Stimulated activated naive CD4-positive, alpha-beta T cell (primary cell): ENCODE measurements at places on chromosomes 2 and 18.

GRCh38 chr2:147057892-147058490 lies 786.8 kb upstream of the ACVR2A start:
- DNase-seq, result no peak

- DNase-seq, result no peak
These were observed 143.8 kb upstream of the AQP4 start for GRCh38 chr18:27009293-27009692.

GRCh38 chr18:74840492-74841167 lies 243.0 kb downstream of the ZNF407 start:
- no peak for DNase-seq

GRCh38 chr2:100755441-100755840 lies 64.5 kb upstream of the NPAS2 start:
- no peak for DNase-seq

GRCh38 chr18:74963820-74964446 lies 245.0 kb downstream of the PTGR3 start:
- no peak for DNase-seq

- no peak for DNase-seq
These were observed 11.6 kb upstream of the HNMT start for GRCh38 chr2:137952586-137953129.

DNA sequence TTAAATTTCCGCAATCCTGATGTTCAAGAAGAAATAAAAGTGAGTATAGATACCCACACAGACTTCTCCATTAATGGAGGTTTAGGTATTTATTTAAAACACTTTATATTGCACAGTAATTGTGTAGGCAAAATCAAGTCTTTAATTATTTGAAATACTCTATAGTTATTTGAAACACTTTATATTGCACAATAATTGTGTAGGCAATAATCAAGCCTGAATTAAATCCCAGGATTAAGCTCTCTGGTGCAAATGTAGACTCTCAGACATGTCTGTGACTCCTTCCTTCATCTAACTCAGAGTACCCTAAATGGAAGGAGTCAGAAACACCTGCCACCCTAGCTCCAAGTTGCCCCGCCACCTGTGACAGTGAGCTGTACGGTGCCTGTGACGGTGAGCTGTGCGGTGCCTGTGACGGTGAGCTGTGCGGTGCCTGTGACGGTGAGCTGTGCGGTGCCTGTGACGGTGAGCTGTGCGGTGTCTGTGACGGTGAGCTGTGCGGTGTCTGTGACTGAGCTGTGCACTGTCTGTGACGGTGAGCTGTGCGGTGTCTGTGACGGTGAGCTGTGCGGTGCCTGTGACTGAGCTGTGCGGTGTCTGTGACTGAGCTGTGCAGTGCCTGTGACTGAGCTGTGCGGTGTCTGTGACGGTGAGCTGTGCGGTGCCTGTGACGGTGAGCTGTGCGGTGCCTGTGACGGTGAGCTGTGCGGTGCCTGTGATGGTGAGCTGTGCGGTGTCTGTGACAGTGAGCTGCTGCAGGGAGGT lies 11.0 kb downstream of the SLC3A1 start:
- no peak for DNase-seq

DNA sequence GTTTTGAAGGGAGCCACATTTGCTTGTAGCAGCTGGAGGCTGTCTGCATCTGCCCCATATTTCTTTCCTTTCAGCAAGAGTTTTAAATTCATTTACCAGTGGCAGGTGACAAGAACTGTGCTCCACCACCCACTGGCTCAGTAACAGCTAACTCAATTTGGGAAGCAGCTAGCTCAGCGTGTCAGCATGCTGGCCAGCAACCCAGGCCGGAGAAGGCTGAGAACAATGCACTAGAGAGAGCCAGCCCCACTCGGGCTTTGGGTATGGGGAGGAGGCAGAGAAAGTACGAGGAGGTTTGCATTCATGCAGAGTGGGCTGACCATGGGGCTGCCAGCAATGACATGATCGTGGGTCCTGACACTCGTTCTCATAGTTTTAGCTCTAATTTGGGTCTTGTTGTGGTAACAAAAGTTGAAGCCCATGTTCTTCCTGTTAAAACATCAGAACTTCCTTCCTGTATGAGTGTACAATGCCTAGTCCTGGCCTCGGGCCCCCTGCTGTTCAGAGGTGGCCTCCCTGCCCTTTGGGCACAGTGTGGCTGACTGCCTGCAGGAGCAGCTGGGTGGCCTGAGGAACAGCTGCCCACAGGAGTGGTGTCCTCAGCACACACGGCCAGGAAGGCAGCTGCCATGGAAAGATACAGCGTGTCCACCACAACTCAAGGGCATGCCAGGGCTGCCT lies 23.0 kb downstream of the CDC42EP3 start:
- DNase-seq, result no peak

- DNase-seq, result no peak
These were observed 87.7 kb upstream of the LRP1B start for GRCh38 chr2:142218471-142218870.

- DNase-seq, result peak; percentile 11
These were observed 624 bp downstream of the ZNF516 start for GRCh38 chr18:76494231-76495005.

GRCh38 chr2:164850235-164850634 lies 8.6 kb upstream of the COBLL1 start:
- DNase-seq, result no peak

DNA sequence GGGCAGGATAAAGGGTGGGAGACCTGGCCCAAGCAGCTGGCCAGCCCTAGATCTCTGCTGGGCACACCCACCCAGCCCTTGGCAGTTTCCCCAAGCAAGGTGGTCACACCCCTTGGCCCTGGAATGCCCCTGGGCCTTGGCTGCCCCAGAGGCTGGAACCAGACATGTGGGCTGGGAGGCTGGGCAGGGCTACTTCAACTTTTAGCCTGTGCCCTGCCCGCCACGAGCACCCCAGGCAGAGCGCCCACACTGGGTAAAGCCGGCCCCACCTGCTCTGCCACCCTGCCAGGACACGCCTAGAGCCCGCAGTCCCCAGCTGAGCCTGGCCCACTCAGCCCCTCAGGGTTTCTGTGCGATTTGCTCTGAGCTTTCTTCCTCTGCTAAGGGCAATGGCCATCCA lies 119.7 kb upstream of the SMAD2 start:
- DNase-seq, result no peak

DNA sequence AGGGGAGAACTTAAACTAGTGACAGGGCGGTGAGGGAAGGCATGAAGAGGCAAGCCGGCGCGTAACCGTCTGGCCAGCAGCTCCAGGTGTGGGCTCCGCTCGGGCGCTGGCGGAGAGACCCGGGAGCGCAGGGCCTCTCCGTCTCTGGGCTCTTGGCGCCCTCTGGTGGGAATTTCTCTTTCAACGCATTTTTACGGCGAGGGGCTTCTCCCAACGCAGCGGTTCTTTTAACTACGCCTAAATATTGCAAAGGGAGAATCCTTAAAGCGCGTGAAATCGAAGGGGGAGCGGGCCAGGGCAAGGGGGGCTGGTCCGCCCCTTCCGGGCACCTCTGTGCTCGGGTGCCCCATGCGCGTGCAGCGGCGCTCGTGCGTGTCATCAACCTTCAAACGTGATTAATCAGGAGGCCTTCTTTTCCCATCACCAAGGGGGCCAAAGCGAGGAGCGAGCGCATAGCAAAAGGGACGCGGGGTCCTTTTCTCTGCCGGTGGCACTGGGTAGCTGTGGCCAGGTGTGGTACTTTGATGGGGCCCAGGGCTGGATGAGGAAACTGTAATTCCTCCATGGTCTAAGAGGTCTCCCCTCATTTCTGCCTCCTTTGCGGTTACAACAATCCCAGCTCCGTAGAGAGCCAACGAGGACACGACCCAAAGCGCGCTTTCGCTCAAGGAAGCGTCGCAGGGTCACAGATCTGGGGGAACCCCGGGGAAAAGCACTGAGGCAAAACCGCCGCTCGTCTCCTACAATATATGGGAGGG lies 762 bp upstream of the GAD1 start:
- DNase-seq, result peak; percentile 11

GRCh38 chr18:11322716-11323115 lies 173.3 kb upstream of the PIEZO2 start:
- DNase-seq, result no peak

DNA sequence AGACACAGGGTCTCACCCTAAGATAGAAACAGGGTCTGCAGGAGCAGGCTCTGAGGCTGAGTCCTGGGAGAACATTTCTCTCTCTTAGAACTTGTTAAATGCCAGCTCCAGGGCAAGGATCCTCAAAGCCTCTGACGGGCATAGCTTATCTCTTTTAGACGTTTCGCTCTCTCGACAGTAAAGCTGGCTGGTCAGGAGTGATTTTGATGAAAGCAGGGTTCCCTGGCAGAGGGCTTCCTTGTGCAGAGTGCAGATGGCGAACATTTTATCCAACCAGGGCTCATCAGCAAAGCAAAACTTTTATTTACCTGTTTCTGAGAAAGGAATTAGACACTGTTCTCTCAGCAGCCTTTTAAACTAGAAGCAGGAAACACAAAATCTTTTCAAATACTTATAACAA lies 350.8 kb downstream of the ALK start:
- no peak for DNase-seq
